ENCODE measurements at places on chromosomes 3 and 15. TPM values are rescaled to one million over a fixed set of nuclear protein-coding genes. Genes with fewer than 3 reads are reported as not detected.

GRCh38 chr3:45616158-45616557 lies 21.6 kb downstream of the LIMD1 start:
- DNase-seq: no peak

DNA sequence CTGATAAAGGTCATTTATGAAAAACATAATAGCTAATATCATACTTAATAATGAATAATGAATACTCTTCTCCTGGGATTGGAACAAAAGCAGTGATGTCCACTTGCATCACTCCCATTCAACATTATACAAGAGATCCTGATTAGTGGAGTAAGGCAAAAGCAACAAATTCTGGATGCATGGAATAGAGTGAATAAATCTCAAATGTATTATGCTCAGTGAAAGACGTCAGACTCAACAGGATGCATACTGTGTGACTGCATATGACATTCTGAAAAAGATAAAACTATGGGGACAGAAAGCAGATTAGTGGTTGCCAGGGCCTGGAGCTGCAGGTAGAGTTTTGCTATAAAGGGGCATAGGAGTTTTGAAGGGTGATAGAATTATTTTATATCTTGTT lies 77.6 kb upstream of the ZBTB20 start:
- DNase-seq: no peak

- DNase-seq: no peak
Observed at GRCh38 chr3:5974630-5975322, 787.3 kb downstream of the EDEM1 start.

The KPNA4 gene
- 74.9 TPM for polyA plus RNA-seq

The PARP15 gene
- 2.8 TPM for polyA plus RNA-seq

DNA sequence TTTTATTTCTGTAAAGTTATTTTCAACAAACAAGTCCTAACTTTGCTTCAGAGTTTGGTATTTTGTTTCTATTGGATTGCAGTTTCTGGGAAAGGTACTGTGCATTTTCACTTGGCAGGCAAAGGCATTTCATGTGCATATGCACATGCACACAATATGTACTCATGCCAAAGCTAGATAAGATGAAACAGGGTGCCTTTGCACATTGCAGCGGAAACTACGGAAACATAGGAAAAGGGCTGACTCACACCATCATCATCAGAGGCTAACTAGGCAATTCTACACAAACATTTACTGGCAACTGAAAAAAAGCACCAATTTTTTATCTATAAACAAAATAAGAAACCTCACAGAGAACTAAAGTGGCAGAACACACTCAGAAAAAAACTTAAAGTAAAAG lies 550.6 kb upstream of the NECTIN3 start:
- peak; percentile 7 for DNase-seq

DNA sequence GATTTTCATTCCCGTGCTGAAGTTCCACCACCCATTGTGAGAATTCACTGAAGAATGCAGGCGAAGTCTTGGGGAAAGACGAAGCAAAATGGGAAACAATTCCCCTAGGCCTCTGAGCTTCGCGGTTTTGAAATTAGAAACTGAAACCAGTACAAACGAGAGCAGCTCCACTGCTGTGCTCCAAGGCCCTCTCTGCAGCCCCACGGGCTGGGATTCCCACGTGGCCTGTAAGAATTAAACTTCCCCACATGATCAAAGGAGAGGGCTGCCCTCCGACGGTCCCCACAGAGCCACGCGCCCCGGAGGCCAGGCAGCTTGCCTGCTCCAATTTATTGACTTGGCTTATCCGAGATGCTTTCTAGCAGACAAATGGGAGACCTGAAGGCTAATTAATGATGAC lies 144.0 kb downstream of the GREM1 start:
- DNase-seq: peak; percentile 18

The HIGD2B gene
- polyA plus RNA-seq: not detected

- peak; percentile 79 for DNase-seq
Observed at GRCh38 chr3:126679318-126679751, 24.4 kb upstream of the TXNRD3 start.

- no peak for DNase-seq
Observed at GRCh38 chr3:56321892-56322291, 146.4 kb downstream of the ERC2 start.

GRCh38 chr3:60065227-60065868 lies 1015.5 kb upstream of the CFAP20DC start:
- DNase-seq: no peak

GRCh38 chr3:87895983-87896382 lies 162.8 kb downstream of the CGGBP1 start:
- DNase-seq: no peak

The CFAP100 gene
- polyA plus RNA-seq: 0.58 TPM

DNA sequence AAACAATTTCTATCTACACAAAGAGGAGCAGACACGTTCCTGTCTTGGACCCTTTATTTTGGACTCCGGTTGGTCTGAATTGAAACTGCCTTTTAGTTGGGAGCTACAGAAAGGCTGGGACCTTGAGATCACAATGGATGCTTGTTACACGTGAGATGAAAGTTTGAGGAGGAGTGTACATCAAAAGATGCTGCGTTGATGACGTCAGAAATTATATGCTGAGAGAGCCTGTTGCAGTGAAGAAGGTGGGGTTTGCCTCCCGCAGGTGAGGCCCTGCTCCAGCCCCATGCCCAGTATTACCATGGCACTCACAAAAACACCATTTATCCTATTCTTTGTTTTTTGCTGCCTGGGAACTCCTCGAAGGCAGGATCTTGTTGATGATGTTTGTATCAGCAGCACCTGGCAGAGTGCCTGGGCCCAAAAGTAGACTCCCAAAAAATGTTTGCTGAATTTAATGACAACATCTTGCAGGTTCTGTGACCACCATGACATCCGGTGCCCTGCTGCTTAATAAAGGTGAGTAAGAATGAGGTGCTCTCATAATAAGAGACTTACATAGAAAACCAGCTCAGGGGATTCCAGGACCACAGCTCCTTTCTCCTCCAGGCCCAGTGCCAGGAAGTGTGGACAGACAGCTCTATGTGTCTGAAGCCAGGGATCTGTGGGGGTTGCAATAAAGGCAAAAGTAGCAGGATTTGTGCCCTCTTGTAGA lies 136.1 kb upstream of the UBE2E1 start:
- DNase-seq: no peak

GRCh38 chr3:58628823-58629562 lies 37.6 kb downstream of the FAM3D start:
- DNase-seq: peak; percentile 92

DNA sequence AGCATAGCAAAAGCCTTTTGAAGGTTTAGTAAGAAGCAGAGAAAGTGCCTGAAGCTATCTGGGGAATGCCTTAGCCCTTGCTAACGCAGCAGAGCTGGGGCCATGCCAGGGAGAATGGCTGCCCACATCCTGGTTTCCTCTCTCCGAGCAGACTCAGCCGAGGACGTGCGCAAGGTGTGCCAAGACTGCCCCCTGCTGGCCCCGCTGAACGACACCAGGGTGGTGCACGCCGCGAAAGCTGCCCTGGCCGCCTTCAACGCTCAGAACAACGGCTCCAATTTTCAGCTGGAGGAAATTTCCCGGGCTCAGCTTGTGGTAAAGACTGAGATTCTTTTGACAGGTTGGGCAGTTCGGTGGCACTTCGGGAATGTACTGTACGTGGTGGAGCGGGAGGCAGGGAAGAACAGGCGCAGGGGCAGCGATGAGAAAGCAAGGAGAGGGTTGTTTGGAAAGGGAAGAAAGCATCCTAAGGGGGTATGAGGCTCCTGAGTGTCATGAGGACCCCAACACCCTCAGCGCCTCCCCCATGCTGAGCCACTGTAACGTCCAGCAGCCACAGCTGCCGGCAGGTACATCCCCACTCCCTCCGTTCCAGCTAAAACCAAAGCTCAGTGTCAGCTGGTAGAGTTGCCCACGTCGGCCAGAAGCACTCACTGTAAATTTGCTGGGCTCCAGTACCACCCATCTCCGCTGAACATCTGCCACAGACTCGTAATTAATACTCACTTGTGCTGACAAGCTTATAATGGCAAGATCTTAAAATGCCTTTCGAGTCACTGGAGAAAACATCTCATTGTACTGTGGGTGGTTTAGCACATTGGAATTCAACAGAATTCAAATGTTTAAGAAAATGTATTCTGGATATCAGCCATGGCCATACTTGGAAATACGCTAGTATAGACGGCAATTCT lies 4.4 kb downstream of the AHSG start:
- peak; percentile 59 for DNase-seq

DNA sequence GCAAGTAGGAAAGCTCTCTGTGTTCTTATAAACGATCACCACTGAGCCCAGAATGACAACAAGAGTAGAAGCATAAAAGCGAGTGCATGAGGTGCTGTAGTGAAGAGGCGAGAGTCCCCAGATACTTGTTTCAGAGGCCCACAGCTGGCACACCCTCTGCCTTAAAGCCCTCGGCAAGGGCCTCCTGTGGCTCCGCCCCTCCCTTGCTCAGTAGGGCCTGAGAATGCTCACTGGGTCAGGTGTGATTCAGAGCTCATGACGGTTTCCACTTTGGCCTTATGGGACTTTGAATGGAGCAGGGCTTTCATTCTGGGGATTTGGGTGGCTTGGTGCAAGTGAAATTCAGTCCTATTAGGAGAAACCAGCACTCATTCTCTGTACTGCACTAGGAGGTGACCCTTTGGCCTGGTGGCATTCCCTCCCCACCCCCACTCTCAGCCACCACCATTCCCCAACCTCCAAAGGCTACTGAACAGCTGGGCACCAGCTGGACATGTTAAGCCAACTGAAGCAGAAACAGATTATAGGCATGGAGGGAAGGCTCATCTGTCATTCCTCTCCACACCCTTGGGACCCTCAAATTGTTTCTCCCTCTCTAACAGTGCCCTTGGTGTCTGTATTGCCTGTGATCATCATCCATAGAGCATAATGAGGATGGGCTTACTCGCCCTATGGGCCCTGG lies 109.6 kb upstream of the CTDSPL start:
- DNase-seq: no peak

The ST3GAL6 gene
- polyA plus RNA-seq: 5.7 TPM

DNA sequence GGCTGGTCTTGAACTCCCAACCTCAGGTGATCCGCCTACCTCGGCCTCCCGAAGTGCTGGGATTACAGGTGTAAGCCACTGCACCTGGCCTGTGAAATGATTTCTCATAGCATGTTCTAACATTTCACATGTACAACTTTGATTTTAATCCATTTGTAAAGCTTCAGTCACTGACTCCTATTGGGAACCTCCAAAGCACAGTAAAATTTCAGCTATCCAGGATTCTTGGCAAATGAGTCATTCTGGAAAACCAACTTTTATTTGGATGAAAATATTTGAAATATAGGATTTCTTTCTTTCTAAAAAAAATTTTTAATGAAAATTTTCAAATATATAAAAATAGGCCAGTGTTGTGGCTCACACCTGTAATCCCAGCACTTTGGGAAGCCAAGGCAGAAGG lies 2.7 kb upstream of the LMAN1L start:
- DNase-seq: no peak

- DNase-seq: no peak
Observed at GRCh38 chr3:14126017-14126886, 1.4 kb downstream of the TMEM43 start.

The MELTF gene
- polyA plus RNA-seq: 11.2 TPM
